Motor neuron (in vitro differentiated cells): ENCODE measurements at places on chromosomes 1 and 21. TPM values are rescaled to one million over a fixed set of nuclear protein-coding genes. Genes with fewer than 3 reads are reported as not detected.

GRCh38 chr1:228989176-228989575, 253.9 kb downstream of the RHOU start:
- ATAC-seq = no peak

DNA sequence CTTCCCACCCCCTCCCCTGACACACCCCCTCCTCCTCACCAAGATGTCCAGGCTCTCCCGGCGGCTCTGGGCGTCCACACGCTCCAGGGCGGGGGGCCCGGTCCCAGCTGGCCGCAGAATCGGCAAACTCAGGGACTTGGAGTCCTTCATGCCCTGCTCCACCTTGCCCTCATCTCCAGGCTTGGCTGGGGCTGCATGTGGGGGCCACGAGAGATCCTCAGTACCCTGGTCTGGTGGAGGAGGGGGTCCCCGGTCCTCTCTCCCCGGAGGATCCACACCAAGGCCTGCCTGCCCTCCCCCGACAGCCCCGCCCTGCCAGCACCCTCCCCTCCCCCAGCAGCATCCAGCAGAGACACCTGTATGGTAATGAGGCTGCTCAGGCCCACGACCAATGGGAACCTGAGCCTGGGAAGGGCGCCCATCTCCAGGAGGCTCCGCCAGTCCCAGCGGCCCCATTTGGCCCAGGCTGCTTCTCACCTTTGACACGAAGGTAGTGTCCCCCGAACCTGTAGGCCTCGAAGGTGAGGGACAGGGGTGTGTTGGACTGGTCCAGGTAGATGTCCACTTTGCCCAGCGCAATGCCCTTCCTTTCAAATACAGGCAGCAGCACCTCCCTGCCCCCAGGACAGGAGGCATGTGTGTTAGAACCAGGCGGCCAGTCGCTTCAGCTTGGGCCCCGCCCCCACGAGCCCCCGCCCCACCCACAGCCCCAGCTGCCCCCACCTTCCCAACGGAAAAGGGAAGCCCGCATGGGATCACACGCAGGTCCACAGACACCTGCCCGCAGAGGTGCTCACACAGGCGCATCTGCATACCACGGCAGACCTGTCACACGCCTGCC, 8.2 kb upstream of the TNFRSF25 start:
- ATAC-seq = no peak

DNA sequence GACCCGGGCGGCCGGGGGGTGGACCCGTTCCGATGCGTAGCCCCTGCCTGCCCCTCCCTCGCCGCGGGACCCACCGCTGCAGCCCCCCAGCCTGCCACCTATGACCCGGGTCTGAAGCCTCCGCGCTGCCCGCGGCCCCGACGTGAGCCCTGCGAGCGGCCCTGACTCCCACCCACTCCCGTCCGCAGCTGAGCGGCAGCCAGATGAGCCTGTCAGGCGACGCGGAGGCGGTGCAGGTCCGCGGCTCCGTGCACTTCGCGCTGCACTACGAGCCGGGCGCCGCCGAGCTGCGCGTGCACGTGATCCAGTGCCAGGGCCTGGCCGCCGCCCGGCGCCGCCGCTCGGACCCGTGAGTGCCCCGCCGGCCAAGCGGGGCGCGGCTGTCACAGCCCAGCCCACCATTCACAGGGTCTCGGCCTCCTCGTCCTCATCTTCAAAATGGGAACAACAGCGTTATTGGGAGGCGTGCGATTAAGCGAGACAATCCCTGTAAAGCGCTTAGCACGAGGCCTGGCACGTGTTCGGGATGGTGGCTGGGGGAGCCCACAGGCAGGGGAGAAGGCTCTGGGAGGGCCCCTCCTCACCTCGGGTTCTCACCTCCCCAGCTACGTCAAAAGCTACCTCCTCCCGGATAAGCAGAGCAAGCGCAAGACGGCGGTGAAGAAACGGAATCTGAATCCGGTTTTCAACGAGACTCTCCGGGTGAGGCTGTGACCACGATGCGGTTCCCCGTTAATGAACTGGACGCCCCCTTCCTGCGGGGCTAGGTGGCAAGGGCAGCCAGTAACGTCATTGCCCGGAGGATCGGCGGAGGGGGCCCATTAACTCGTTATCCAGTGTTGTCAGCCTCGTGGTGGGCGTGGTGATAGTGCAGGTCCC, 8.2 kb downstream of the SYTL1 start:
- peak; percentile 93 for ATAC-seq

The CD84 gene
- 0.17 and 0.34 TPM in 2 replicates for total RNA-seq

The TMOD4 gene
- total RNA-seq = 1.6 TPM in 1 of 2 replicates, not detected in the other

GRCh38 chr1:46804027-46804889, 5.4 kb downstream of the CYP4B1 start:
- no peak for ATAC-seq

DNA sequence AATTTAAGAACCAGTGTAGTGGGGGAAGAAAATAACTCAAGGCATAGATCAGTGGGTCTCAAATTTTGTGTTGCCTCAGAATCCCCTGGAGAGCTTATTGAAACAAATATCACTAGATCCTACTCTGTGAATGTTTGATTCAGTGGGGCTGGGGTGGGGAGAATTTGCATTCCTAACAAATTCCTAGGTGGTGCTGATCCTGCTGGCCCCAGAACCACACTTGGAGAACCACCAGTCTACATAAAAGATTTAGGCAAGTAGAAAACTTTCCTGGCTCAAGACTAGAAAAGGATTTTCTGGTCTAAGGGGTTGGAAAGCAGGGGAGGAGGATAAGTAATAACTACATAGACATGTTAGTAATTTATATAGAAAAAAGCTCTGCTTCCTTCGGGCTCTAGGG, 34.1 kb upstream of the C1orf21 start:
- ATAC-seq = no peak

- ATAC-seq = no peak
Measured at GRCh38 chr1:100710906-100711682, 8.4 kb upstream of the VCAM1 start.

GRCh38 chr1:78045926-78046778, at the start of gene GIPC2:
GIPC2 (plus strand) TSS chr1:78045966; CDS start chr1:78046095, 129 bp downstream.
- peak; percentile 45 for ATAC-seq

GRCh38 chr1:59502009-59502691, 205.3 kb downstream of the FGGY start:
- ATAC-seq = no peak

GRCh38 chr1:203065986-203066385, 19.8 kb downstream of the MYOG start:
- ATAC-seq = no peak

- no peak for ATAC-seq
Measured at GRCh38 chr1:110262846-110263631, 52.9 kb downstream of the KCNC4 start.

GRCh38 chr21:37232274-37233018, 34.7 kb downstream of the VPS26C start:
- no peak for ATAC-seq

- ATAC-seq = no peak
Measured at GRCh38 chr1:27772036-27772931, 735 bp upstream of the STX12 start.

The CLDN17 gene
- total RNA-seq = 0.14 TPM in 1 of 2 replicates, not detected in the other

- no peak for ATAC-seq
Measured at GRCh38 chr1:201504179-201504631, 2.7 kb downstream of the CSRP1 start.

- no peak for ATAC-seq
Measured at GRCh38 chr1:33170351-33171274, 11.2 kb downstream of the TRIM62 start.

DNA sequence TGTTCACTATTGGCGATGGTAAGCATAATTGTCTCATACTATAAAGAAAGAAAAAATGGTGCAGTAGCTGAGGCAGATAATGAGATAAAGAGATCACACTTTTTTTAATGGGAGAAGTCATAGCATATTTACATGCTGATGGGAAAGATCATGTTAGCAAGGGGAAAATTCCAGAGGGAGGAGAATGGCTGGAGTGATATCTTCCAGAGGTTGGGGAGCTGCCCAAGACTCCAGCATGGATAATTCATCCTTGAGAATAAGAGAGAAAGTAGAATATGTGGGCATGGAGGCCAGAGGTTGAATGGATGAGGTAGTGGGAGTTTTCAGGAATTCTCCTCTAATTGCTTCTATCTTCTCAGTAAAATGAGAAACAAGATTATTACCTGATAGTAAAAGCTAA, 45.8 kb upstream of the RGS1 start:
- ATAC-seq = no peak

The KIAA1614 gene
- 0.32 and 0.36 TPM in 2 replicates for total RNA-seq

- ATAC-seq = no peak
Measured at GRCh38 chr1:211344152-211344618, 17.6 kb downstream of the TRAF5 start.

DNA sequence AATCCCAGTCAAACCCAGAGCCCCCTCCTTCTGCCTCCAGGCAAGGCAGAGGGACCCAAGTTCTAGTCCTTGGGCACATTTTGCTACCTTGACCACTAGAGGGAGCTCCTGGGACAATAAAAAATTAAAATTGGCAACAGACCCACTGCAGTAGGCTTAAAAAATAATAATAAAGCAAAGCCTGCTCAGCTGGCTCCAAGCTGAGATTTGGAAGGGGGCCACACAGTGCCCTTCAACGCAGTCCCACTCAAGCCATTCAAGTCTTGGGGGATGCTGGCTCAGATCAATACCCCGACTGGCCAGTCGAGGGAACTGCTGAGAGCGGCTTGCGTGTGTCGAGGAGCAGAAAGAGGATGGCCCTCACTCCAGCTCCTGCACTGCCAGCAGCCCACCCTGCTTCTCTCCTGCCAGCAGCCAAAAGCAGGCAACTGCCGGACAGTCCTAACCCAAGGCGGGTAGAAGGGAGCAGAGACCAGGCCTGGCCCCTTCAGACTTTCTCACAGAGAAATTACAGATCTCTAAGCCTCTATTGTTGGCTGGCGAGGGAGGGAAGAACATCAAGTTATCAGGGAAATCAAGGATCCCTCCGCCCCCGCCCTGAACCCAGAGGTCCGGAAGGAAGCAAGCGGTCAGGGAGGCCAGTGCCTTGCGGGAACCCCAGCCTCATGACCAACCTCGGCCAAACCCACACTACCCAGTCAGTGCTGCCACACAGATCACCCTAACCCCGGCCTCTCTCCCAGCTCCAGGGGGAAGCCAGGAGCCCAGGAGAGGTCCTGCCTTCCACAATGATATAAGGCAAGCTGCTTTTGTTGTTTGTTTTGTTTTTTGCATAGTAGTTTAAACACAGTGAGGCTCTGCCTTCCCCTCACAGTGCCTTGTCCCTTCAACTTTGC, 4.9 kb upstream of the ALDH4A1 start:
- ATAC-seq = peak; percentile 6

The KRTAP11-1 gene
- total RNA-seq = not detected in 2 replicates

The PRKAA2 gene
- total RNA-seq = 4.7 and 8.3 TPM in 2 replicates

DNA sequence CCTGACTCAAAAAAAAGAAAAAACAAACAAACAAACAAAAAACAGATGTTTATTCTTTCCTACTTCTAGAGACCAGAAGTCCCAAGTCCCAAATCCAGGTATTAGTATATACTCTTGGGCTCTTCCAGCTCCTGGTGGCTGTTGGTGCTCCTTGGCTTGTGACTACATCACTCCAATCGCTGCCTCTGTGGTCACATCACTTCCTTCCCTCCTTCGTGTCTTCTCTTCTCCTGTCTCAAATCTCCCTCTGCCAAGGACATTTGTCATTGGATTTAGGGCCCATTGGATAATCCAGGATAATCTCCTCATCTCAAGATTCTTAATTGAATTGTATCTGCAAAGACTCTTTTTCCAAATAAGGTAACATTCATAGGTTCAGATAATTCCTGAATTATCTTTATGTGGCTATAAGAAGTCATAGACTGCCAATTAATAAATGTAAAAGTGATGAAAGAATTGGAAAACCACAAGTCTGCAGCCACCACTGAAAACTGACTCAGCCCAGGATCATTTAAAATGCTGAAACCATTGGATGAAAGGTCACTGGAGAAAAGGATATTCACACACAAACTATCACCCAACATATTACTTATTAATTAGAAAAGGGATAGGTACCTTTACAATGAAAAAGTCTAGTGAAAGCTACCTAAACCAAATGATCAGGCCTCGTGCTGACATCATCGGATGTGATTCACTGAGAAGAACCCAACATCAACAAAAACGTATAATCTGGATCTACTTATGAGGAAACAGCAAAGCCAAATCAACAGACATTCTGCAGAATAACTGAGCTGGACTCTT, 67.1 kb downstream of the ZNF281 start:
- ATAC-seq = no peak

- no peak for ATAC-seq
Measured at GRCh38 chr1:224168859-224169380, 14.1 kb upstream of the DEGS1 start.

The CFAP107 gene
- 16.8 and 22.4 TPM in 2 replicates for total RNA-seq

DNA sequence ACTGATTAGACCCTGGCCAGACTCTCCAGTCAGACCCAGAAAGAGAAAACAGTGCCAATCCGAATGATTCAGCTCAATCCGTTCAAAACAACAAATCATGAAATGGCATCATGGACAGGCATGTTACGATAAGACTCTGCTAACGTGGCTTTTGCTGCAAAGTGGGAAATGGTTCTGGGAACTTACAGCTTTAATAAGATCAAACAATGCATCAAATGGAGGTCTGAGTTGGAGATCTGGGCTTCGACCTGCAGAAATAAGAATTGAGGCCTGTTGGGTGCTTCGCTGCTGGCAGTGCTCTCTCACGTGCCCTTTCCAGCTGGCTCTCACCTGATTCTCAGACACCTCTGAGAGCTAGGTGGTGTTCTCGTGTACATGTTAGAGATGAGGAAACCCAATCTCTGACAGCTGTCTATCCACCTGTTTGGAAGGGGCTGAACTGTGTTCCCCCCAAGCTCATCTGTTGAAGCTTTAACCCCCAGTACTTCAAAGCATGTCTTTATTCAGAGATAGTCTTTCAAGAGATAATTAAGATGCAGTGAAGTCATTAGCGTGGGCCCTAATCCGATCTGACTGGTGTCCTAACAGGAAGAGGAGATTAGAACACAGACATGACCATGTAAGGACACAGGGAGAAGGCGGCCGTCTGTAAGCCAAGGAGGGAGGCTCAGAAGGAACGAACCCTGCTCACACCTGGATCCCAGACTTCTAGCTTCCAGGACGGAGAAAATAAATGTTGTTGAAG, 45.5 kb upstream of the ETS2 start:
- no peak for ATAC-seq

- ATAC-seq = no peak
Measured at GRCh38 chr1:22055463-22055862, 3.0 kb downstream of the CDC42 start.

The S100A14 gene
- total RNA-seq = 0.50 TPM in 1 of 2 replicates, not detected in the other

- no peak for ATAC-seq
Measured at GRCh38 chr1:244647819-244648218, 5.1 kb upstream of the DESI2 start.

- no peak for ATAC-seq
Measured at GRCh38 chr1:247452447-247453039, 5.4 kb downstream of the OR2B11 start.

The EFCAB7 gene
- total RNA-seq = 25.2 and 25.9 TPM in 2 replicates

The OR6N1 gene
- total RNA-seq = 0.17 and 0.18 TPM in 2 replicates

The KIF2C gene
- total RNA-seq = 91.8 and 92.3 TPM in 2 replicates

The SLC26A9 gene
- total RNA-seq = 0.32 and 0.62 TPM in 2 replicates
